ENCODE measurements at places on chromosomes 11 and 22.

DNA sequence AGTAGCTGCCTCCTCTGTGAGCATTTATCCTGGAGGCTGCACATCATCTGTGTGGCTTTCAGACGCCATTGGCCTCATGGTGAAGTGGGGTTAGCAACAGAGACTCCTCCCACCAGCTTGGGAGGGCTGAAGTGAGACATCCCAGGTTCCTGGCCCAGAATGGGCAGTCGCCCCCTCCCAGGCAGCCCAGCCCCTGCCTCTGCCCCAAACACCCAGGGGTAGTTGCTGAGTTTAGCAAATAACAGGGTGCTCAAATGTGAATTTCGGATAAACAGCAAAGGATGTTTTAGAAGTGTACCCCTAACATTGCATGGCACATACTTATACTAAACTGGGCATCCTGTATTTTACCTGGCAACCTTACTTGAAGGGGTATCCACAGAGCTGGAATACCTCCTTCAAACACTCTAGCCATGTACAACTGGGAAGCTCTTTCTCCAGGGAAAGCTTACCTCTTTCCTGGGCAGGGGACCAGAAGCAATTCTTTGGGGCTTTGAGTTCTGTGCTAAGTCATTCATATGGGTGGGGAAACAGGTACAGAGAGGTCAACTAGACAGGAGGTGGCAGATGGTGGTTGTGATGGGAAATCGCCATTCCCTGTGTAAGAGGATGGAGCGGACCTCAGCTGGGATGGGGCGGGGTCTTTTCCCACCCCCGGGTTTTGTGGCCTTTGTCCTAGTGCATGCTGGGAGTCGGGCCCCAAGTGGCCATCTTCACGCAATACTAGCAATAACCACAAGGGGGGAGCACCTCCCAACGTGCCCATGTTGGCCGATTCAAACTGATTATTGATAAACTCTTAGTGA lies 19.3 kb downstream of the MTFP1 start:
- peak; percentile 33 for DNase-seq

DNA sequence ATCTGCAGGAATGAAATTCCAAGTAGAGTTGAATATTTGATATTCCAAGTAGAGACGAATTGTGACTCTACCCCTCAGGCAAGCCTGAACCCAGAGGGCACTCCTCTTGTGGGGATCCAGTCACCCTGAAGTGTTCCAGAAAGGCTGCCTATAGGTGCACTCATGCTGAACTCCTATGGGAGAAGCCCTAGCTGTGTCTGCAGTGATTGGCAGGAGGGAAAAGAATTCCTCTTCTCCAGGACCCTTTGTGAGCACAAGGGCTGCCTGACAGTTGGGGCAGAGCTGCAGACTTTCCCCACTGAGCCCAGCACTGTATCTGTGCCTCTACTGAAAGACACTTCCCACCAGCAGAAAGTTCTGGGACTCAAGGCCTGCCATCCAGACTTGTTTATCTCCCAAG lies 35.0 kb downstream of the BBOX1 start:
- no peak for DNase-seq

DNA sequence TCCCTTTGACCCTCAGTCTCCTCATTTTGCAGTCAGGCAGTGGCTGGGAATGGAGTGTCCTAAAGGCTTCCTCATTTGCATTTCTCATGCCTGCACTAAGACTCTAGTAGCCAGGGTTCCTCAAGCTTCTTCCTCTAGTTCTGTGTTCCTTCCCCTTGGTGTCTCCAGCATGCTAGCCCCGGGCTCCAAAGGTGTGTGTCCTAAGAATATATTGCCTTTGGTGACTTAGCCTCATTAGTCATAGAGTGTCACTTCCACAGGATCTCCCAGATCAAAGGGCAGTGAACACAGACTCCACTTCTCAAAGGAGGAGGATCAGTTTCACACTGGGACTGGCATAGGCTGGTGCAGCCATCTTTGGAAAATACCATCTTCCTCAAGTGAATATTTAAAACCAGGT lies 21.4 kb upstream of the ACER3 start:
- DNase-seq, result no peak

DNA sequence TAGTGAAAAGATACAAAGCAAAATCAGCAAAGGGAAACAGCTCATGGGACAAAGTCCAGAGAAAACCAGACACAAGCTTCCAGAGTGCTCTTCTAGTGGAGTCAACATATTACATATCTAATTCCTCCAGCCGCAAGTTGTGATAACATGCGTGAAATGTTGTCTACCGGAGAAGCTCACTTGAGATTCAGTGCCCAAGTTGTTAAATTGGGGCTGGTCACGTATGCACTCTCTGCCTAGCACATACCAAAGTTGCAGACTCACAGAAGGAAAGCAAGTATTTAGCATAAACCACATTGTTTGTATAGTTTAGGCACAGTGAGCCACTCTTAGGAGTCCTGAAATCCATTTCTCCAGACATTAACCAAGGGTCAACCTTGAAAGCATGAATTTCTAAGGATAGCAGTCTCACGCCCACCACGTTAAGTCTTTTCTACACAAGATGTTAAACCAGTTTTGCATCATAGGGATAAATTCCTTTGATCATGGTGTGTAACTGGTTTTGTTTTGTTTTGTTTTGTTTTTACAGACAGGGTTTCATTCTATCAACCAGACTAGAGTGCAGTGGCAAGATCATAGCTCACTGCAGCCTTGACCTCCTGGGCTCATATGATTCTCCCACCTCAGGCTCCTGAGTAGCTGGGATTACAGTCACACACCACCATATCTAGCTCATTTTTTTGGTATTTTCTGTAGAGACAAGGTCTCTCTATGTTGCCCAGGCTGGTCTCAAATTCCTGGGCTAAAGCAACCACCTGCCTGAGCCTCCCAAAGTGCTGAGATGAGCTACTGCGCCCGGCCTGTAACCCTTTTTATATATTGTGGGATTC lies 39.5 kb upstream of the EP300 start:
- DNase-seq, result no peak

- DNase-seq, result no peak
These were observed 181.6 kb downstream of the TTC28 start for GRCh38 chr22:28498044-28498443.

DNA sequence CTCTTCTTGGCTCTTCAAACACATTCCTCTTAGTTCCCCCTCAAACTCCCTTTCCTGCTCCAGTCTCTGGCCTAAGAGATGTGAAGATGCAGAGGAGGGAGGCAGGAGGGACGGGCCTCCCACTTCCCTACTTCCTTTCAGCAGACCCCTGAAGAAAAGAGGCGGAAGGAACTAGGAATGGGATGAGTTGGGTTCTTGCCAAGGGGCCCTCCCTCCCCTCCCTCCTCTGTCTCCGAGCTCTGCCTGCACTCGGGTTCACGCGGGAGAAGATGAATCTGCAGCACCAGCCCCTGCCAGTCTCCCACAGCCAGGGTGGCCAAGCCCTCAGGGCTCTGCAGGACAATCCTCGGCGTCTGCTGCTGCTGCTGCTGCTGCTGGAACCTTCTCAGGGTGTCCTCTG lies 24.3 kb upstream of the PKNOX2 start:
- no peak for DNase-seq

DNA sequence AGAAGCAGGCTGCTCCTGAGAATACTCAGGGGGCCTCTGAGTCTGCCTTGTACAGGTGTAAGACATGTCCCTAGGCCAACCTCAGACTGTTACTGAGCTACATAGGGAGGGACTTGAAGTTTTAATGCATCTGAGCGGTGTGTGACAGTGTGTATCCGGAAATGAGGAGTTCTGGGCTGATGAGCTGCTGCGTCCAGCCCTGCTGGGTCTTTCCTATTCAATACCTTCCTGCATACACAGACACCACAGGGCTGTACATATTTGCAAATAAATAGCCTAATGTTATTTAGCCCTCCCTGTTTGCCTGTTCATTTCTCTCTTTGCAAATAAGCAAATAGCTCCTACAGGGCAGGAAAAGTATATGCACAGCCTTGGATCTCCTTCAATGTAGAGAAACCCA lies 134.7 kb upstream of the KIRREL3 start:
- DNase-seq, result no peak

- DNase-seq, result no peak
These were observed 832 bp upstream of the NAP1L4 start for GRCh38 chr11:2992997-2993325.

Measured in nucleus accumbens (tissue), 56 donors.